Stimulated activated CD4-positive, alpha-beta T cell treated with anti-CD3 and anti-CD28 coated beads, Interleukin-12 subunit alpha, Interleukin-12 subunit beta, amount 100 ng/mL, for 24 hours (primary cell): ENCODE measurements at places on chromosomes 16 and 17.

- DNase-seq: no peak
Observed at GRCh38 chr16:80515374-80515773, 25.4 kb upstream of the DYNLRB2 start.

DNA sequence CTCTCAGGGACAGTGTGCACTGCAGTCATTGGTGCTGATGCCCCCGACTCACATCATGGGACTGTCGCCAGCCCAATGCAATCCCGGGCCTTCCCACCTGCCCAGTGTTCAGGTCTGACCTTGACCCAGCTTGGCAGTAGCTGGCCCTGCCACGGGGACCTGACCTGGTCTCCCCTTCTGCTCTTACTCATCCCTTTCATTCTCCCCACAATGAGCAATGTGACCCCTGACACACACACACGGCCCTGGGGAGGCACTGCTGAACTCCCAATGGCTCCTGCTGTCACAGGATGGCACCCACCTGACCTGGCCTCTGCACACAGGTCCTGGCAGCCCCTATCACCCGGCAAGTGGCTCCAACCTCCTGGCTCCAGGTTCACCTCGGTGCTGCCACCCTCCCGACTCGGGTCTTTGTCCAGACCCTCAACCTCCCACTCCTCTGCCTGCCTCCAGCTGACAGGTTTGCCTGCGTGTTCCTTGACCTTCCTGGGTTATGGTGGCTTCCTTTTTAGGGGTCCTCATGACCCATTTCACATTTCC, 6.6 kb downstream of the CD300C start:
- no peak for DNase-seq

DNA sequence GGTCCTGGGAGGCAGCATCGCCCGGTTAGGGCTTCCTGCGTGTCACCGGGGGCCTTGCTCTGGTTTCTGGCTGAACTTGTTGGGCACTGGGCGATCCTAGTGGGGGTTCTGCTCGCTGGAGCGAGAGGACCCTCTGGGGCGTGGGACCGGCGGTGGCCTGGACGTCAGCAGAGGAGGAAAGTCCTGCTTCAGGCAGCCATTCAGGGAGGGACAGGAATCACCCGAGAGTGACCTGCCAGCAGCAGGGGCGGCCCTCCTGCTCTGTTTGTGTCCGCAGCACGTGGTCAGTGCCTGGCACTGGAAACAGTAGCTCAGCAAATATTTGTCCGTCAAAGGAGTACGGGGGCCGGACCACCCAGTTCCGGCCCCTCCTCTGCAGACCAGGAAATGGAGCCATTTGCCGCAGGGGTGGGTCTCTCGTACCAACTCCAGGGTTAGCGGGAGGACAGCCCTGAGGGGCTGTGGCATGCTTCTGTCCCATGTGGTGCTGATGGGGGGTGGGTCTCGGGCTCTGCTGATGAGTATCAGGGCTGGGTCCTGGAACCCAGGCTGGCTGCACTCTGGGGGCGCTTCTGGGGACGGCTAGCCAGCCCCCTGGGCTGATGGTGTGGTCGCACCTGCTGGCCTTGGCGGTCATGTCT, 48.3 kb downstream of the BAIAP2 start:
- no peak for DNase-seq

GRCh38 chr17:50920041-50920410, 53.9 kb upstream of the TOB1 start:
- DNase-seq: no peak
